ENCODE measurements at places on chromosomes 2 and 18.

DNA sequence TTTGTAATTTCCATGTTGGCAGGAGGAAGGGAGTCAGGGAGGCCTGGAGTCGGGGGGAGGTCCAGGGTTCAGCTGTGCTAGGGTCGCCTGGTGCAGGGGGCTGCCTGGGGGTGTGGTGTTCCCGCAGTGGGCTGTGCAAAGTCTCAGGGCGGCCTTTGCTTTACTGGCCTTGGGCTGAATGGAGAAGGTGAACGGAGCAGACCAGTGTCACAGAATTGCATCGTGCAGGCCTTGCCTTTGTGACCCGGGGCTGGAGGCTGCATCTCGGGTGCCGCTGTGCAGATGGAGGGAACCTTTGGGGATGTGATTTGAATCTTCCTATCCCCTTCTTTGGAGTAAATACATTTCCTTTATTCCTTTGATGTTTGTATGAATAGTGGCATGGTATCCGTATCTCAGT, 8.8 kb downstream of the SNTG2 start:
- no peak for DNase-seq

DNA sequence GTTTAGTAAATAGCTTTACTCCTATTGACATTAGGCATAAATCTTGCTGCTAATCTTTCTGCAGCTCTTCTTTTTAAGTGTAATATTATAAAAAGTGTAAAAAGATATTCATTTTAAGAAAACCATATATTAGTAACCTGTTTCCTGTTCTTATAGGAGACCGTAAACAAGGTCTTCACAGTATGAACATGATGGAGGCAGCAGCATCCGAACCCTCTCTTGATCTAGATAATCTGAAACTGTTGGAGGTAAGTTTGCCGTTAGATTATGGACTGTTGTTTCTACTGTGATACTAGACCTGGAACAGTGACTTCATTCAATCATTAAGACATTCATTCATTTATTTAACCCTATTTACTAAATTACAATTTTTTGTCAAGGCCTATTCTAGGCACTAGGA, 120.0 kb upstream of the FAM117B start:
- no peak for DNase-seq

- DNase-seq, result no peak
These were observed 309.7 kb downstream of the OSR1 start for GRCh38 chr2:19048593-19049266.

DNA sequence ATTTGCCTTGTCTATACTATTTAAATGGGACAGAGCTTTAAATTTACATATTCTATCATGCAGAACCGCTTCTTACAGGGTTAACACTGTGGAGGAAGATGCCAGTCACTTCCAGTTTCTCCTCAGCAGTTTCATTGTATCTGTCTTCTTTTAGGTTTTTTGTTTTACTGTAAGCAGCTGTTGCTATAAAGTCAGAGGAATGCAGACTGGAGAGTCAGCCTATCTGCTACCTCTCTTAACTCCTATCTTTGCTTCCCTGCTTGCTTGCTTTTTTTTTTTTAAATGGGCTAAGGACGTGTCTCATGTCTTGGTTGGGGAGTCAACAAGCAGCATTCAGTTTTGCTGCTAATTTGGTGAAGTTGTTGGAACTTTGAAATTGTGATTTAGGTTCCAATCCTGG, 8.9 kb downstream of the EPC2 start:
- DNase-seq, result no peak

DNA sequence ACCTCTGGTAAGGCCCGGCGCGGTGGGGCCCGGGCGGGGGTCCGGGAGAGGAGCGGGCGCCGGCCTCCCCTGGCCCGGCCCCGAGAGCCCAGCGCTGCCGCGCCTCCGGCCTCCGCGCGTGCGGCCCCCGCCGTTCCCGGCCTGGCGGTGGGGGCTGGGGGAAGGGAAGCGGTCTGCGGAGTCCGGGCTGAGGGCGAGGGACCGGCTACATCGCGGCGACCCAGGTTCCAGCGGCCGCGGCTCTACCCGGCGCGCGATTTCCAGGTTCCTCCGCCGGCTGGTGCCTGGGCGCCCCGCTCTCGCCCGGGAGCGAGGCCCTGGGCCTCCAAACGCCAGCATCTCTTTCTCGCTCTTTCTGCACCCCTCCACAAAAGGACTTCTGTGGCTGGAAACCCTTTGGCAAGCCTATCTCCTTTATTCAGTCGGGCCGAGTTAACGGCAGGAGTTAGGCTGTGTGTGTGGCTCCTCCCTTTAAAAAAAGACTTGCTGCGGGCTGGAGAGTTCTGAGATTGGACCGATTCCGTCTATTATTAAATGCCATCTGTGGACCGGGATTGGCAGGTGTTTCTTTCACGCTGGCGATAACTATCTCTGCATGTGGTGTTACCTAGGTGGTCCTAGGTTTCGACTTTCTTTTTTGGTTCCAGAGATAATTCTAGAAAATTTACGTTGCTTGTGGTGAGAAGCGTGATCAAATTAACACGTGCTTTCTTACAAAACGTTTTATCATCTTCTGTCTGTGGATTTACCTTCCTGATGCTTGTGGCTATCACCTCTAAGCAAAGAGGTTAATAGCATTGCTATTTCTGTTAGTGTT, 592 bp downstream of the ME2 start:
- no peak for DNase-seq

GRCh38 chr2:158495175-158495574, 38.4 kb downstream of the PKP4 start:
- DNase-seq, result no peak

DNA sequence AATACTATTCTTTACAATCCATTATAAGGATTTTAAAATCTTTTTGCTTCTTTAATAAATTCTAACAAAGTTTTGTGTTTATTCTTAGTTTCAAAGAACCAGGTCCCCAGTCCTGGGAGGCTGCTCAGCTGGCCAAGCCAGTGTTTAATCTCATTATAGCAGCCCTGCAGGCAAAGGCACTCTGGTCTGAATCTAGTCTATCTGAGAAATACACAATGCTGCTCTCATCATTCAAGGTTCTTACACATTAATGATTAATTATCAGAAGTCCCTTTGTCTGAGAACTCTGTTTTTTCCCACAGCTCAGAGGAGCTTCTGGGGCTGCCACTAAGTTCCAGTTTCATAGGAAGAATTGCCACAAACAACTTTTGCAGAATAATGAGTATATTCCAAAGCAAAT, 27.7 kb downstream of the KCTD18 start:
- DNase-seq, result no peak

GRCh38 chr2:63871864-63872263, 30.2 kb downstream of the UGP2 start:
- DNase-seq, result no peak

- DNase-seq, result no peak
These were observed 332.2 kb downstream of the OSR1 start for GRCh38 chr2:19026261-19026660.

- no peak for DNase-seq
These were observed 261.3 kb upstream of the NCKAP5 start for GRCh38 chr2:133829450-133830020.

DNA sequence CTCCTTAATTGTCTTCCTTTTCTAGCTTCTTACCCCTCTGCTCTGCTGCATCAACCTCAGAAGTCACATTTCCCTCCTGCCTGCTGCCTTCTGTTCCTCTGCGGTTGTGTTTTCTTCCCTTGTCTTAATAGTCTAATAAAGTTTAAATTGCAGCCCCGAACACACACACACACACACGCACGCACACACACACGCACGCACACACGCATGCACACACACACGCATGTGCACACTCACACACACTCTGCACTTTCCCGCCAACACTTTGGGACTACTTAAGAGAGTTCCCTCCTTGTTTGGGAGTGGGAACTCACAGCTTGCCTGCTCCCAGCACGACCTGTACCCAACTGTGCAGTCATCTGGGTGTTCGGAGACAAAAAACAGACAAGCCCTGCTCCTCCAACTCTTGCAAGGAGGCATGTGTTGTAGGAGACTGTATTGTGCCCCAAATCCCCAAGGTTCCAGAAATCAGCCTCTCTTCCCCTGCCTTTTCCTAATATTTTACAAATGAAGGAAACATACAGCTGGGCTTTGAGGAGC, 99.1 kb downstream of the SETBP1 start:
- DNase-seq, result no peak

DNA sequence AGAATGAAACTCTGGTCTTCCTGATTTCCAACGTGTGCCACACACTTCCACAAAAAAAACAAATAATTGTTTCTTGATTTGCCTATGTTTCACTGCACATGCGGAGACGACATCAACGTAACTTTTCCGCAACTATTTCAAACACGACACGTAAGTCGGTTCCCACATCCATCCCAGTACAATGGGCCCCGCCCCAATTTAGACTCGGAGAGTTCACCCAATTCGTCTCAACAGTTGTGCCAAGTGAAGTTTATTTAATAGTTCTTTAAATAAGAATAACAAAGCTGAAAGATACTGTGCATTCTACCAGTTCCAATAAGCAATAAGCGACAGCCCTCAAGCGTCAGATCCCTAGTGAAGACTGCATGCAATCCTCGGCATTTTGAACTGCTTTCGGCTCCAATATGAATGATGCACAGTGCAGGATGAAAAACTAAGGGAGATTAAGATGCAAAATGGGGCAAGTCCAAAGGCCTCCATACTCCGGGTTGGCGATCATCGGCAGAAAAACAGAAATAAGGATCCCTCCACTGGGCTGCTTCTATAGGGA, 664 bp downstream of the CCT4 start:
- DNase-seq, result peak; percentile 27
